Mucosa of descending colon (tissue), 3 donors: ENCODE measurements at places on chromosomes 16 and 17. TPM values are rescaled to one million over a fixed set of nuclear protein-coding genes. Genes with fewer than 3 reads are reported as not detected.
A peak's percentile ranks its signal among the peaks of the same experiment; 100 is the strongest.

DNA sequence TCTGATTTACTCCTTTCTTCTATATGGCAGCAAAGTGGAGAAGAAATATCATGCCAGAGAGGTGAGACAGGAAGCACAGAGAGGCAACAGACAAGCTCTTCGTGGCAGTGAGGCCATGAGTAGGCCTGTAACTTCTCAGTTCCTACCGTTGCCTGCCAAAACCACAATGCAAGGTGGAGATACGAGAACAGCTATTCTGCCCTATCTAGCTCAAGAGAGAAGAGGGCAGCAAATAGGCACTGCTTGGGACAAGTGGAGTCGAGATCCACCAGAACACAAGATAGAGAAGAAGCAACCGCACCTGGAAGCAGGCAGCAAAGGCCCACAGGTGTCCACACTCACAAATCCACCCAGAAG is 24.8 kb downstream of the RANBP10 start:
- no peak for DNase-seq

DNA sequence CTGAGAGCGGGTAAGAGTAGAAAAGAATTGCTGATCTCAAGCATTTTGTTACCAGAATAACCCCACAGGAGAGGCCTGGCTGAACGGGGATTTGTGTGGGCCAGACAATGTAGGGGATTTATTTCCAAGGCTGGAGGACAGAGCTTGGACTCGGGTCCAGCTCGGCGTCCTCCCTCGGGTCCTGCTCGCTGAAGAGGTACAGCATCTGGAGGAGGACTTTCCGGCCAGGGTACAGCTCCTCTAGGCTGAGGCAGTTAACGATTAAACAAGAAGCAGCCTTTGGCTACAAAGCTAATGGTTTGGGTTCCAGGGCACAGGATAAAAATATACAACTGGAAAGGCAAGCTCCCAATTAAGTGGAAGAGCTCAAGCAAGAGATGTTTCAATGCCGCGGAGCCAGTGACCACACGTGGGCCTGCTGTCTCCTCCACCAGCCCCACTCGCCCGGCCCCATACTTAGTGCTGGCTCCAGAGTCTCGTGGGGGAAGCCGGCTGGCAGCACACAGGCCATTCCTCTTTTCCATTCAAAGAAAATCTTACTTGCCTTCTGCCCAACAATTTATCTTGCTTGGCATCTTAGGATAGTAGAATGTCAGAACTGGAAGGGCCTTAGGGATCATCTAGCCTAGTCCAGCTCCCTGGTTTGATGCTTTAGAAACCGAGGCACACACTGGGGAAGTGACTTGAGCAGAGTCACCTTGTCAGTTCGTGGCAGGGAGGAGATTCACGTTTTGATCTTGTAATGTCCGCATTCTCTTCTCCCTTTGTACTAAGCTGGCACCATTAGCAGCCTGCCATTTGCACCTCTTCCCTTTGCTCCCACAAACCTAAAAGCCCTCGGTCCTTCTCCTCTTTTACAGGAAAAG is 85.9 kb upstream of the TBX2 start:
- no peak for DNase-seq

TBC1D26 gene
- 0.16 TPM for total RNA-seq

DNA sequence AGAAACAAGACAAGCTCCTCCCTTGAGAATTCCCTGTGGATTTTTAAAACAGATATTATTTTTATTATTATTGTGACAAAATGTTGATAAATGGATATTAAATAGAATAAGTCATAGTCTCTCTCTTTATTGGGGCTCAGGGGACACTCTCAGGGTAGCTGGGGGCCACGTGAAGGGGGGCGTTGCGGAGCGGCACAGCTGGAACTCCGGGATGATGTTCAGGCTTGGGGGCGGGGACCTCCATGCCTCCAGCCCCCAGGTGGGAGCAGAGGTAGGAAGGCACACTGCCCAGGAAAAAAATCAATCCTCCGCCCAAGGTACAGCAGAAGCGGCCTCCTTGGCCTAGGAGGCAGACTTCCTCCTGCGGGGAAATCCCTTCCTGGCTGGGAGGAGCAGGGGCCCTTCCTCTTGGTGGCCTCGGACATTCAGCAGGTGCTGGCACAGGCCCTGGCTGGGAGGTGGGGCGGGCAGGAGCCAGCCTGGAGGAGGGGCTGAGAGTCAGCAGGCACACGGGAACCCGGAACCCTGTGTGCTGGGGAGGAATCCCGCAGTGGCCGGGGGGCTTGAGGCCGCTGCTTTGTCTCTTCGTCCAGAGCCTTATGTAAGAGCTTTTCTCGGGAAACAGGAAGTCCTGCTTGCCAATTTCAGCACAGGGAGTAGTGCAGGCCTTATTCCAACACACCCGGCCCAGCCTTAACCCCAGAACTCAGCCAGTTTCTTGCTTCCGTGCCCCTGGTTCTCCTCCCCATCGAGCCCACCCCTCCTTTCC is 591 bp upstream of the TNFSF13 start:
- DNase-seq: peak; percentile 93

DNA sequence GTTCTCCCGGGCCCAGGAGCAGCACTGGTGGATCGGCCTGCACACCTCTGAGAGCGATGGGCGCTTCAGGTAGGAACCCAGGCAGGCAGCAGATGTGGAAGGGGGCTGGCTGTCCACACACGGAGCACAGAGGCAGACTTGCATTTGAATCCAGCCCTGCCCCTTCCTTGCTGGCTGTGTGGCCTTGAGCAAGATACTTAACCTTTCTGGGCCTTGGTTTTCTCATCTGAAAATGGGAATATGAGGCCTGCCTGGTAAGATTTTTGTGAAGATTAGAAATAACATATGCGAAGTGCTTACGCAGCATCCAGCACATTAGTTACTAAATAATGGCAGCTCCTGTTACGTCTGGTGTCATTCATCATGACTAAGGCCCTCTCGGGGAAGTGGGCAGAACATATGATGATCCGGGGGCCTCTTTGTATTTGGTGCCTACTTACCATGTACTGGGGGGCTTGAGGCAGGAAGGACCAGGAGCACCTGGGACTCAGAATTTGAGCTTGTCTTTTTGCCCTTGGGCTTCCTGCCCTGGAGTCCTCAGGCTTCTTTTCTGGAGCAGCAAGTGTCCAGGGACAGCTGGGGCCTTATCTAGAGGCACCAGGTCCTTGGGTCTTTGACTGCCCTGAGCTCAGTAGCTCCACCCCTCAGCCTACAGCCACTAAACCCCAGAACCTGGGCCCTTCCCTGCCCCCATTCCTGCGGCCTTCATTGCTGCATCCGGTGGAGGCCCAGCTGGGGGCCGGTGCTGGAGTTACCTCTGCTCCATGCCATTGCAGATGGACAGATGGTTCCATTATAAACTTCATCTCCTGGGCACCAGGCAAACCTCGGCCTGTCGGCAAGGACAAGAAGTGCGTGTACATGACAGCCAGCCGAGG is 53.8 kb downstream of the MRC2 start:
- DNase-seq: no peak

DNA sequence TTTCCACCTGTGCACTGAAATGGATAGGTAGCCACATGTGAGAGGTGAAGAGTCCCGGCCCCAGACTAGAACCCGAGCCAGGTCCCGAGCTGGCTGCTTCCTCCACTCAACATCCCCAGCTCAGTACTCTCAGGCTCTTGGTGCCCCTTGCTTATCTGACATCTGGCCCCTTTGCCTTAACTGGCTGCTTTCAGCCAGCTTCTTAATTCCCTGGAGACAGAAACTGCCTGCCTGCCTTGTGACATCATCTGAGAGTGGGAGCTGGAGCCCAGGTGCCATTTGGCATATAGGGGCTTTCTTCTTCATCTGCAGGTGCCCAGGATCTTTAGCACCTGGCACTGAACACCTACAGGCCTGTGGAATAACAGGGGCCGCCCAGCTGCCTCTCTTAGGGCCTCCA is 8.9 kb downstream of the CHAD start:
- DNase-seq: no peak

- DNase-seq: no peak
Measured at GRCh38 chr17:205148-205669, 23.8 kb upstream of the DOC2B start.

SCNN1G gene
- total RNA-seq: 1.9 TPM

ZNF668 gene
- total RNA-seq: 9.8 TPM

DNA sequence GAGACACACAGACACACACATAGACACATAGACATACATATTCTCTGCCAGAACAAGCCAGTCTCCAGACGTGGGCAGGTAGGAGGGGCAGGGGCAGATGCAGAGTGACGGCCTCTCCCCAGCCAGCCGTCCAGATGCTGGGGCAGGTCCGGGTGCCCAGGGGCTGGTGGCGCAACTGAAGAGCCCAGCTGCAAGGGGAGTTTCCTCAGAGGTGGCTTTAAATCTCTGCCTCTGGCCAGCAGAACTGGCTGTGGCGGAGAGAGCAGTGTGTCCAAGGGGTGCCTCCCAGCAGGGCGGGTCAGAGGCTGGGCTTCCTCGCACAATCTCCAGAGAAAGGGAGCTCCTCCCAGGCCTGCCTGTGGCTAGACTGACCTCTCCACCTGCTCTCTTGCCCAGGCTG is 9.4 kb upstream of the GCGR start:
- DNase-seq: peak; percentile 69

TBX4 gene
- total RNA-seq: not detected

- DNase-seq: peak; percentile 58
Measured at GRCh38 chr16:90046971-90047713, 27.9 kb upstream of the DBNDD1 start.

PRAC1 gene
- 180 TPM for total RNA-seq

- peak; percentile 76 for DNase-seq
Measured at GRCh38 chr16:645852-646678, 3.1 kb upstream of the WDR90 start.

QRICH2 gene
- 3.2 TPM for total RNA-seq

PRDM7 gene
- total RNA-seq: not detected

GRCh38 chr17:17381446-17382064 is 78.4 kb downstream of the NT5M start:
- no peak for DNase-seq

ASGR2 gene
- total RNA-seq: not detected

- DNase-seq: no peak
Measured at GRCh38 chr17:40108970-40109824, 8.8 kb upstream of the NR1D1 start.

GRCh38 chr17:39194985-39195524 is 2.4 kb downstream of the CACNB1 start:
- no peak for DNase-seq

MT4 gene
- total RNA-seq: not detected

DNA sequence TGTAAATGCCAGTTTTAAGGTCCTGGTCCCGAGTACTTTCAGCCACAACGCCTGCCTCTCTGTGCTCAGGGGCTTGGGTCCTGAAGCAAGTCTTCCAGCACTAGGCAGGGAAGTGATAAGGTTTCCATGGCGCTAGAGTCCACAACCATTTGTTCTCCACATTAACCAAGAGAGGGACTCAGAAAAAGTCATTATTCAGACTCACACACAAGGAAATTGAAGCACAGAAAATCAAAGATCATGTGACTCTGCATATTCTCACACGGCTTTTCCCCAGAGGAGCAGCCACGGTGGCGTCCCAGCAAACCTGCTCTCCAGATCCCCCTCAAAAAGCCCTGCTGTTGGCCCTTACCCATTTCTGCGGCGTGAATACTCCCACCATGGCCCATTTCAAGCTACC is 9.7 kb downstream of the ENPP7 start:
- DNase-seq: no peak

TIMM22 gene
- 8.2 TPM for total RNA-seq

DNA sequence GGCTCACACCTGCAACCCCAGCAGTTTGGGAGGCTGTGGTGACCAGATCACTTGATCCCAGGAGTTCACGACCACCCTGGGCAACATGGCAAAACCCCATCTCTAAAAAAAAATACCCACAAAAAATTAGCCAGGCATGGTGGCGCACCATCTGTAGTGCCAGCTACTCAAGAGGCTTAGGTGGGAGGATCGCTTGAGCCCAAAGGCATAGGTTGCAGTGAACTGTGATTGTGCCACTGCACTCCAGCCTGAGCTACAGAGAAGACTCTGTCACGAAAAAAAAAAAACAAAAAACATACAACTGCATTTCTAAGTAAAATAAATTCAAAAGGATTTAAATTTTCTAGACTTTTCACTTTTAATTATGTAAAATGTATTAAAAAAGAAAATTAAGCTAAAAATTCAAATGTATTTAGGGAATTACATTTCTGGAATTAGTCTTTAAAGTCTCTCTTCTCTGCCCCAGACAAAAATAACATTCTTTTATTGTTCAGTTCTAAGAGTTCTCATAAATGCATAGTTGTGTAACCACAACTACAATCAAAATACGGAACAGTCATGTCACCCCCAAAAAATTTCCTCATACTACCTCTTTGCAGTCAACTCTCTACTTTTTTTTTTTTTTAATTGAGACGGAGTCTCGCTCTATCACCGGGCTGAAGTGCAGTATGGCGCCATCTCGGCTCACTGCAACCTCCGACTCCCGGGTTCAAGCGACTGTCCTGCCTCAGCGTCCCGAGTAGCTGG is 14.1 kb downstream of the FAM222B start:
- DNase-seq: no peak

MYH3 gene
- 2.0 TPM for total RNA-seq

TBC1D3I gene
- 0.67 TPM for total RNA-seq

GRCh38 chr17:39141294-39141693 is 10.1 kb downstream of the PLXDC1 start:
- no peak for DNase-seq

GRCh38 chr16:71689901-71690300 is 34.6 kb downstream of the PHLPP2 start:
- no peak for DNase-seq

- DNase-seq: no peak
Measured at GRCh38 chr17:28529013-28529400, 22.9 kb downstream of the FOXN1 start.

- DNase-seq: no peak
Measured at GRCh38 chr17:65022751-65023700, 33.5 kb downstream of the GNA13 start.
